ENCODE measurements at places on chromosomes 4 and X. TPM values are rescaled to one million over a fixed set of nuclear protein-coding genes. Genes with fewer than 3 reads are reported as not detected.

RTL5 gene
- total RNA-seq, result 0.20 TPM

VEGFD gene
- not detected for total RNA-seq

FRG2 gene
- total RNA-seq, result not detected

PNMA6A gene
- 0.35 TPM for total RNA-seq

TRIM75 gene
- not detected for total RNA-seq

VCX2 gene
- total RNA-seq, result not detected

FRAS1 gene
- not detected for total RNA-seq

GSX2 gene
- total RNA-seq, result not detected

STARD8 gene
- 2.3 TPM for total RNA-seq

YY2 gene
- total RNA-seq, result 1.3 TPM

MYOZ2 gene
- total RNA-seq, result not detected

HERC5 gene
- 118 TPM for total RNA-seq

CRLF2 gene
- total RNA-seq, result 1.3 TPM

ZMAT1 gene
- 1.6 TPM for total RNA-seq

Measured in activated CD8-positive, alpha-beta memory T cell treated with anti-CD3 and anti-CD28 coated beads, Interleukin-2, amount 10 ng/mL, durations not matched to agents 7 days and 5 days (primary cell).